Caco-2 (cell line): ENCODE measurements at places on chromosomes 5 and 9.

DNA sequence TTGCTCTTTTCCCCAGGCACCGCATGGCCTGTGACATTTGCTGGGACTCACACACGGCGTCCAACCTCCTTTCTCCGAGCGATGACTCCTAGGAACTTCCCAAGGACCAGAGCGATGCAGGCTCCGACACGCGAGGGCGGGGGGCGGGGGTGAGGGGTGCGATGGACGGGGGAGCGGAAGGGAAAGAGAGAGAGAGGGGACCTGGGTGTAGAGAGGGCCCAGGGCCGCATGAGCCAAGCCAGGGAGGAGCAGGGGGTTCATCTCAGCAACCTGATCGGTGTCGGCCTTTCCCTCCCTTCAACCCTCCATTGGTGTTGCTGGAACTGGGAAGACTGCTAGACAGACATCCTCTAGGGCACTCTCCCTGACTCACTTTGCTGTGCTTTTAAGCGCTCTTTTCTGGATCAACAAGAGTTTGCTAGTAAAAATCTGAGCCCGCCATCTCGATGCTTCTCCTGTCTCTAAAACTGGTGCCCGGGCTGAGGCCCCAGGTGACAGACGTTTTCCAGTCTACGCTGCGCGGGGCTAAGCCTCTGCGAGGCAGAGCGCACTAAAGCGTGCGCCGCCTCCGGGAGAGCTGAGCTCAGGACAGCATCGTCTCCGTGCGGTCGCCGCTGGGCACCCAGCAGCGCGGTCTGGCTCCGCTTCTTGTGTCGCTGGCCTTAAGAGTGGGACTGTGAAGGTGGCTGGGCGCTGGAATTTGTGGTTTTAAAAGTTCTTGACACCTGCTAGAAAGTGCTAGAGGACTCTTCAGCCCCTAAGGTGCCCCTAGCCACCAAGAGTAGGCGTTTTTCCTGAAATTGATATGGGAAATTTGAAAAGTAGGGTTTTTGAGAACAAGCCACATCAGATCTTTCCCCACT lies 1.0 kb upstream of the TSLP start:
- DNase-seq, result no peak

DNA sequence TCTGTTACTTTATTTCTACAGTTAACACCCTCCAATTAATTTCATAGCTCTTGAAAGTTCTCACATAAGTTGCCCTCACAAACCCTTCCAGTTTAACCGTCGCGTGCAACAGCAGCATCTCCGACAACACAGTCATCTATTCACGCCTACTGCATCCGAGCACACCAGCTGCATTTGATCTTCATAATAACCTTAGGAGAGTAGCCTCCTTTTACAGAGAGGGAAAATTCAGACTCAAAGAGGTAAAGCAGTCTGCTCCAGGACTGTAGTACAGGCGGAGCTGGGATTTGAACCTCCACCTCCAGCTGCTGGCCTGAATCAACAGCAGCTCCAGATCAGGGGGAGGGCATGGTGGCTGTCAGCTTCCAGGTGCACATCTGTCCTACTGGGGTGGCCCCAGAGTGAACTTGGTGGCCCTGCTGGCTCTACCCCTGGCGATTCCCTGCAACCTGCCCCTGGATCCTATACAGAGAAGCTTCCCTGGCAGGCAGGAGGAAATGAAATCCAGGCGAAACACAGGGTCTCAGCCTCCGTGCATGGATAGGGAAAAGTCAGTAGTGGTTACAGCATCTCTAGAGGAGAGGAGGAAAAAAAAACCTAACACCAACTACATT lies 71.6 kb upstream of the UNC5A start:
- no peak for DNase-seq

DNA sequence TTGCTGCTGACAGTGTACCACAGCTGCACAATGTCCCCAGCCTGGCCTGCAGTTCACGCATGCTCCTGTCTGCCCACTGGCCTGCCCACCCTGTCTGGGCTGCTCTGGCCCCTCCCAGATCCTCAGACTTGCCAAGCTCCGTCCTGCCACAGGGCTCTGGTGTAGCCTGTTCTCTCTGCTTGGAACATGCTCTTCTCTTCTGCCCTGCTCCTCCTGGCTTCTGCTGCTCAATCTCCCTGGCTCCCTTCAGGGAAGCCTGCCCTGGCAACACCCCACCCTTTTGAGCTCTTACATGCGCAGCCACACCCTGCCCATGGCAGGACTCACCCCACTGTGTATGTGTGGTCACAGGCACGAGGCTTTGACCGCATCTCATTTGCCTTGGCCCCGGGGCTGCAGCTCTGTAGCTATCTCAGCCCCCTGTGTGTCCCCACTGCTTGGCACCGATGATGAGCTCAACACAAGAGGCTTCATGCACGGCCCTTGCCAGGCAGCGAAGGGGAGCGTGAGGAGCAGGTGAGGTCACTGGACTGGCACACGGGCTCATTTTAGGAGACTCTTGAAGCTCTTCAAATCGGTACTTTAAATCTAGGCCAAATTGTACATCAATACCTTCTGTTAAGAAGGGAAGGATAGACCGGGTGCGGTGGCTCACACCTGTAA lies 20.4 kb upstream of the BRD3 start:
- no peak for DNase-seq

DNA sequence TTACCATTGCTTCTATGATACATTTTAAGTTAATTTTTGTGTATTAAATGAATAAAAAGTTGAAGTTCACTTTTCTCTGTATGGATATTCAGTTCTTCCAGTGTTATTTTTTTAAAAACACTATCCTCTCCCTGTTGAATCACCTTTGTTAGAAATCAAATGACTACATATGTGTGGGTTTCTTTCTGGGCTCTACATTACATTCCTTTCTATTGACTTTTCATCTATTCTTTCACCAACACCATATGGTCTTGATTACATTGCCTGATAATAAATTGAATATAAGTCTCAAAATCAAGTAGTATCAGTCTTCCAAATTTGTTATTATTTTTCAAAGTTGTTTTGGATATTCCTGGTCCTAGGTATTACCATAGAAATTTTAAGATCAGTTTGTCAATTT lies 7.3 kb upstream of the RASEF start:
- DNase-seq, result no peak

DNA sequence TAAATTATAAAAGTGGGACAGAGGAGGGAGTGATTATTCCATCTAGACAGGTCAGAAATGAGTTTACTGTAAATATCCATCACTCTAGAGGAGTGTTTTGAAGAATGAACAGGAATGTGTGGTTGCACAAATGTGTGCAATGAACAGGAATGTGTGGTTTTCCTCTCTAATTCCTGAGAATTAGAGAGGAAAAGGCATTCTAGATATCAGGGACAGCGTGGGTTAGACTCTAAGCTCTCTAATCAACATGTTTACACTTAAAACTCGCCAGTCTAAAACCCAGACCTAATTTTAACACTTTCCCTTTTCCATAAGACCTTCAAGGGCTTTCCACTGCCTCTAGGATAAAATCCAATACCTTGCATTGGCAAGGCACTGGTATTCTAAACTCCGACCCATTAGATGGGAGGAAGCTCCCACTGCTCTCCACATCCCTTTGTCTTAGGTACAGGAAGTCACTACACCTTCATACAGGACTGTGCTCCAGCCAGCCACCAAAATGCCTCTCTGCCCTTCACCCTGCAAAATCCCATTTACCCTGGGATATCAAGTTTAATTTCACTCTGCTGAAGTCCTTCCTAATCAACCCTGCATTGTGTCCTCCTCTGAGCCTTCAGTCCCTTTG lies 67.9 kb downstream of the NFIB start:
- DNase-seq, result no peak
